ENCODE measurements at places on chromosomes 3 and 15.

GRCh38 chr15:75161106-75161916 is 40.4 kb upstream of the C15orf39 start:
- no peak for DNase-seq

DNA sequence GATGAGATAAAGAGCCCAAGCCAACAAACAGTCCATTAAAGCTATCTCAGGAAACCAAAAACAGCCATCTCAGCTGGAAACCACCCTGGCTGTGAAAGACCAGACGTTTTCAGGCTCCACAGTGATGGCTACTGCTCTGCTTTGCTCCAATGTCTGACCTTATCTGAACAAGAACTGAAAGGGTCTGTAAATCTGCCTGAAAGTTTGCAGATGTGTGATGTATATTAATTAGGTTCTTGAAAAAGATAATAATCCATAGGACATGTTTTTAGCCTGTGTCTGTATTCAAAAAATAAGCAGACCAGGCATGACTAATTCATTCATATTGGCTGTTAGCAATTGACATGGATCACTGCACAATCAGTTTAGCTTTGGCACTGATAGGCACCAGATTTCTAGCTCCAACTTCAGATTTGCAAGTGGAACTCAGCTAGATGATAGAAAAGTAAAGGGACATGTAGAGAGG is 611.4 kb upstream of the NAALADL2 start:
- no peak for DNase-seq

GRCh38 chr3:2377281-2377680 is 278.6 kb downstream of the CNTN4 start:
- no peak for DNase-seq

- no peak for DNase-seq
Measured at GRCh38 chr3:169295912-169296570, 367.5 kb downstream of the MECOM start.

DNA sequence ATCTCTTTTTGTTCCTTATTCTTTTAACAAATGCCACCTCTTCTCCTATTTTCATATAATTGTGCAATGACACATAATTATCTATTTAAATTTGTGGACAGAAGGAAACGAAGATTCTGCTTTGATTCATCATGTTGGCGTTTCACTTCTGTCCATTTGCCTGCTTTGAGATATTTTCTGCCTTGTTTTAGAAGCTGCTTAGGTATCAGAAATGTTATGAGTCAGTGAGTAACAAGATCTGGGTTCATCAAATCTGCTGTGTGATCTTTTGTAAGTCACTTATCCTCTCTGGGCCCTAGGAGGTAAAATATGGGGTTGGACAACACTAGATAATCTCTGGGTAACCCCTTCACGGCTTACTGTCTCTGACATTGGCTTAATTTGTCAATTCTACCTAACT is 7.3 kb upstream of the MINDY4B start:
- DNase-seq, result no peak

- DNase-seq, result no peak
Measured at GRCh38 chr3:113548501-113548900, 16.1 kb downstream of the SIDT1 start.
